ENCODE measurements at places on chromosomes 16 and 17. TPM values are rescaled to one million over a fixed set of nuclear protein-coding genes. Genes with fewer than 3 reads are reported as not detected.

GRCh38 chr16:4700380-4700996 is 7.1 kb downstream of the NUDT16L1 start:
- no peak for DNase-seq
- peaks cover 17% of the 10 kb centered on the region for H3K36me3 ChIP-seq
- H3K27me3 ChIP-seq = no peaks in the 10 kb centered on the region

- no peaks in the 10 kb centered on the region for H3K27me3 ChIP-seq
- H3K4me1 ChIP-seq = no peaks in the 10 kb centered on the region
- H3K36me3 ChIP-seq = peaks cover 7% of the 10 kb centered on the region
- no peak overlapping the region for H3K4me3 ChIP-seq
Observed at GRCh38 chr16:88014954-88015805, 63.9 kb downstream of the BANP start.

DNA sequence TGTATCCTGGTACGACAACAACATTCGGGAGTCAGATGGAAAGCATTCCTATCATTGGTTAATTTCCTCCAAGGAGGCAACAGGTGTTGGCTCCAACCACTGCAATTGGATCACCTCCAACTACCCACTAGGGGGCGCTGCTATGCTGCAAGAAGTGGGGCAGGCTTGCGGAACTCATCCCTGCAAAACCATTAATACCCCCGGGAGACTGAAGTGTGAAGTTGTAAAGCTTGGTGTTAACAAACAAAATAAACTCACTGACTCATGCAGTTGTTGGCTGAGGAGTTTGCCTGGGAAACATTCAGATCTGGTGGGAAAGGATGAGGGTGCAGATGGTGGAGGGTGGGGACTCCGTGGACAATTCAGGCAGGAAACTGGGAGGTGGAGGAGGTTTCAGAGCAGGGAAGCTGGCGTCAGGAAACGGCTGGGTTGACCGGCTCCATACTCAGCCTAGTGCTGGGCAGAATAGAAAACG is 84.9 kb downstream of the HS3ST2 start:
- no peak overlapping the region for H3K4me3 ChIP-seq
- no peak overlapping the region for H3K27ac ChIP-seq
- no peaks in the 10 kb centered on the region for H3K27me3 ChIP-seq
- no peaks in the 10 kb centered on the region for H3K4me1 ChIP-seq

GRCh38 chr17:309361-309888 is 43.2 kb downstream of the RPH3AL start:
- H3K36me3 ChIP-seq = no peaks in the 10 kb centered on the region
- no peak overlapping the region for H3K4me3 ChIP-seq
- no peak overlapping the region for H3K27ac ChIP-seq
- DNase-seq = no peak
- no peaks in the 10 kb centered on the region for H3K27me3 ChIP-seq

DNA sequence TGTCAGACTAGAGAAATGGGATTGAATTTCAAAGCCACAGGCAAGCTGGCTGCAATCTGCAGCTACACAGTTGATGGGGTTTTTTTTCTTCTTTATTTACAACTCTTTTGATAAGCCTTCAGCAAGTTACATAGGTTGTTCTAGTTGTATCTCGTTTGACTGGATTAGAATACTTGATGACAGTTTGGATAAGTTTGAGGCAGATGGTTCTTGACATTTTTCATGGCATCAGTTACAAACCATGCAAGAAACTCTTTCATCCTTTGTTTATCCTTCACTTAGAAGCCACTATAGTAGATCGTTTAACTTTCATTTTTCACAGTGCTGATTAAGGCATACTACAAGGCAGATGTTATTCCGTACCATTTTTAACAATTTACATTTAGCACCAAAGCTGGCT is 238.9 kb downstream of the TOX3 start:
- no peak overlapping the region for H3K27ac ChIP-seq
- H3K4me1 ChIP-seq = no peaks in the 10 kb centered on the region
- H3K36me3 ChIP-seq = no peaks in the 10 kb centered on the region
- DNase-seq = no peak

DNA sequence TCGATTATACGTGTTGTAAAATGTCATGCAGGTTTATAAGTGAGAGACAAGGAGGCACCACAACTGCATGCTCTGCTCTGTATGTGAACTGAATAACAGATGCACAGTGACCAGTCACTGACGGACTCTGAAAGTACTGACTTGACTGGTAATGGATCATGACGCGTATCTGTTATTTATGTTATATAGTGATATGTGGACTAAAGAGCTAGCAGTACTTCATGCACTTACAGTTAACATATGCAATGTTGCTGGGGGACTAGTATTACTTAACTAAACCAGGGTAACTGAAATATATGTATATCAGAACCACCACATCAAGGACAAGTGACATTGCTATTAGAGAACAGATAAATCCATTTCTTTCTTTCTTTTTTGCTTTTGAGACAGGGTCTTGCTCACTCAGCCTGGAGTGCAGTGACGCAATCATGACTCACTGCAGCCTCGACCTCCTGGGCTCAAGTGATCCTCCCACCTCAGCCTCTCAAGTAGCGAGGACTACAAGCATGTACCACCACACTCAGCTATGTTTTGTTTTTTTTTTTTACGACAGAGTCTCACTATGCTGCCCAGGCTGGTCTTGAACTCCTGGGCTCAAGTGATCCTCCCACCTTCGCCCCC is 17.2 kb downstream of the COIL start:
- H3K4me1 ChIP-seq = no peaks in the 10 kb centered on the region
- DNase-seq = no peak
- no peak overlapping the region for H3K4me3 ChIP-seq
- no peak overlapping the region for H3K27ac ChIP-seq

GRCh38 chr16:1057252-1057932 is 15.2 kb upstream of the SSTR5 start:
- no peaks in the 10 kb centered on the region for H3K36me3 ChIP-seq
- no peak overlapping the region for H3K4me3 ChIP-seq
- DNase-seq = peak; percentile 61
- no peaks in the 10 kb centered on the region for H3K4me1 ChIP-seq

GRCh38 chr16:35221482-35222185 is 1762.2 kb downstream of the TP53TG3F start:
- H3K36me3 ChIP-seq = no peaks in the 10 kb centered on the region
- H3K4me3 ChIP-seq = no peak overlapping the region
- H3K4me1 ChIP-seq = no peaks in the 10 kb centered on the region
- no peaks in the 10 kb centered on the region for H3K27me3 ChIP-seq
- no peak for DNase-seq
- no peak overlapping the region for H3K27ac ChIP-seq

GRCh38 chr17:14398766-14399165 is 97.9 kb downstream of the HS3ST3B1 start:
- no peak overlapping the region for H3K27ac ChIP-seq
- no peaks in the 10 kb centered on the region for H3K36me3 ChIP-seq
- no peak overlapping the region for H3K4me3 ChIP-seq
- H3K27me3 ChIP-seq = no peaks in the 10 kb centered on the region
- no peak for DNase-seq

DNA sequence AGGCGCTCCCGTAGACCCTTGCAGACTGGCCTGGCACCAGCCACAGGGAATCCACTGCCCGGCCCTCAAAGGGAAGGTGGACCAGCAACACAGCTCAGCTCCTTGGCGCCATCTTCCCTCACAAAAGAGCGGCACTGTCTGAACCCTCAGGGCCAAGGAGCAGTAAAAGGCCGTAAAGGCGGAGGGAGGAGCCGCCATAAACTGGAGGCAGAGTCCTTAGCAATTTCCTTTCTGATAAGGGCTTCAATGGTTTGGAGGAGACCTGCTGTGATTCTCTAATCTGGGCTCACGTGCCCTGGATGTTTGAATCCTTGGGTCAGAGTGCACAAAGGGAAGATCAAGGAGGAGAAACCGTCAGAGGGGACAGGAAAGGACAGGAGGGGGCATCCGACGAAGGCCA is 15.5 kb upstream of the AXIN2 start:
- no peak for DNase-seq
- no peak overlapping the region for H3K27ac ChIP-seq
- H3K4me1 ChIP-seq = no peaks in the 10 kb centered on the region
- no peaks in the 10 kb centered on the region for H3K27me3 ChIP-seq
- H3K4me3 ChIP-seq = no peak overlapping the region

DNA sequence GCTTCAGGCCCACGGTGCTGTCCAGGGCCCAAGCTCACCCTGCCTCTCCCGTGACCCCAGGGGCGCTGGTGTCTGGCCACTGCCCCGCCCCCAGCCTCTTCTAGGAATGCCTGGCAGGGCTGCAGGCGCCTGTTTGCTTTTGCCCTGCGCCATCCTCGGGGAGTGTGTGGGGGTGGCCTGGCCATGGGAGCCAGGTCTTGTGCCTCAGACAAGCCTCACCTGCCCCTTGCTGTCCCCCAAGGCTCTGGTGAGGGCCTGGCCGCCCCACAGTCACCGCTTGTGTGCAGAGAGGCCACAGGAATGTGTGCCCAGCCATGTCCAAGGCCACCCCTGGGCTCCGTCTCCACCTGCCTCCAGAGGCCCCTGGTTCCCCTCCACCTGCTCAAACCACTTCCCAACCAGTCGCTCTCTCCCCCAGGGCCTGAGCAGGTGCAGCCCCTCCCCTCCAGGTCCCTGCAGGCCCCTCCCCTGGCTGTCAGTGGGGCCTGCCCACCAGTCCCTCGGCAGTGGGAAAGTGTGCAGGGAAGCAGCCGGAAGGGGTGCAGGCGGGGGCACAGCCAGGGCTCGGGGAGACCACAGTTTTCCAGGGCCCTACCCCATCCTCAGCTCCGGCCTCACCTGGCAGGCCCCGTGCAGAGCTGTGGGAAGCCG is 841 bp upstream of the IGFALS start:
- H3K36me3 ChIP-seq = no peaks in the 10 kb centered on the region
- no peak overlapping the region for H3K4me3 ChIP-seq
- no peaks in the 10 kb centered on the region for H3K27me3 ChIP-seq

GRCh38 chr17:28907709-28908475 is 5.0 kb upstream of the DHRS13 start:
- H3K4me1 ChIP-seq = no peaks in the 10 kb centered on the region
- H3K36me3 ChIP-seq = peaks cover 35% of the 10 kb centered on the region
- no peak overlapping the region for H3K27ac ChIP-seq
- no peak for DNase-seq

- H3K4me3 ChIP-seq = peak overlapping the region; percentile 97
- no peaks in the 10 kb centered on the region for H3K36me3 ChIP-seq
- no peaks in the 10 kb centered on the region for H3K27me3 ChIP-seq
- peaks cover 22% of the 10 kb centered on the region for H3K4me1 ChIP-seq
- H3K27ac ChIP-seq = peak overlapping the region; percentile 70
Observed at GRCh38 chr17:2712300-2713043, 908 bp upstream of the CLUH start.

DNA sequence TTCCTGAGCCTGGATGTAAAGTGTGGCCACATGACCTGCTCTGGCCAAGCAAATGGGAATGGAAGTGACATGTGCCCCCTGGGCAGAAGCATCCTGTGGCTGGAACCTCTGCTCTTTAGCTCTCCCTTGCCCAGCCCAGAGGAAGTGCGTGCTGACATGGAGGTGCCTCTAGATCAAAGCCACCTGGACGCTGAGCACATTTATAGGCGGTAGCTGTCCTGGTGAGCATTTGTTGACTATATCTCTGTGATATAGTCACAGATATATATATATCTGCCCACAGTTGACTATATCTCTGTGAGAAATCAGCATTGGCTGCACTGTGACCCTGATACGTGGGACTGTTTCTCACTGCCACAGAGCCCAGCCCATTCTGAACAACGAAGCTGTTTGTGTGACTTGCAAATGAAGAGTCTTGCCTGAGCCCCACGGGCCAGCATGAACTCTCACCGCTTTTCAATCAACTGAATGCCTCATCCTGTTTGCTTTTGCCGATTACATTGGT is 118.8 kb downstream of the C16orf95 start:
- DNase-seq = no peak
- no peaks in the 10 kb centered on the region for H3K4me1 ChIP-seq
- no peak overlapping the region for H3K4me3 ChIP-seq
- no peaks in the 10 kb centered on the region for H3K27me3 ChIP-seq
- no peaks in the 10 kb centered on the region for H3K36me3 ChIP-seq
- H3K27ac ChIP-seq = no peak overlapping the region

DNA sequence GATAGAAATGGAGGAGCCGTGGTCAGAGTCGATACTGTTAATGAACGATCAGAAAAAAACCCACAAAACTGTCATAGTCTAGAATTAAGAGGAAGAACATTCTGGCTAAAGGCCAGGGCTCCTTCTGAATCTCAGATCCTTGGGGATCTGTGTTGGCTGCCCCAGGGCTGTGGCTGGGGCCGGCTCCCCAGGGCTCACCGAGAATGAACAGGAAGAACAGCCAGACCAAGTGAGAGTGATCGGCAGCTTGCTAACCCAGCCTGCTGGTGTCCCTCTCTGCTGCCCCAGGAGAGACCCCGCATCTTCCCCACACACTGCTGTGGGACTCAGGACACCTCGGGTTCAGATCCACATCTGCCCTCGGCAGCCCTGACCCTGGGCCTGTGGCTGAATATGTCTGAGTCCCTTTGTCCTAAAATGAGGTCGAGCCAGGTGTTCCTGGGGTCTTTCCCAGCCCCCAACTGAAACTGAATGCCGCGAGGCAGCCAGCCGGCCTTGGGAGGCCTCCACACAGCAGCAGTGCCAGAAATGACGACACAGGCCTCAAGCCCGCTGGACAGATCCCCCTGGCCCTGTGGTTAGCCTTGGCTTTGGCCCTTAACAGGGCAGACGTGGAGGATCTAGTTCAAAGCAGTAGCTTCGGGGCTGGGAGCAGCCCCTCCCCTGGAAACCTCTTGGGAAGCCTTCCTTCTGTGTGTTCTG is 23.9 kb upstream of the CLEC18A start:
- no peak overlapping the region for H3K27ac ChIP-seq
- no peaks in the 10 kb centered on the region for H3K27me3 ChIP-seq
- H3K36me3 ChIP-seq = peaks cover 8% of the 10 kb centered on the region
- no peaks in the 10 kb centered on the region for H3K4me1 ChIP-seq
- no peak overlapping the region for H3K4me3 ChIP-seq
- no peak for DNase-seq

GRCh38 chr16:67235816-67236562 is 9.1 kb downstream of the TMEM208 start:
- peaks cover 72% of the 10 kb centered on the region for H3K36me3 ChIP-seq
- H3K4me3 ChIP-seq = no peak overlapping the region
- H3K4me1 ChIP-seq = peaks cover 5% of the 10 kb centered on the region
- no peak overlapping the region for H3K27ac ChIP-seq
- H3K27me3 ChIP-seq = no peaks in the 10 kb centered on the region

- H3K4me3 ChIP-seq = no peak overlapping the region
- H3K27me3 ChIP-seq = no peaks in the 10 kb centered on the region
- no peak for DNase-seq
Observed at GRCh38 chr17:6868582-6868981, 37.1 kb upstream of the TEKT1 start.

VTN gene
- not detected for total RNA-seq

IGFBP4 gene
- total RNA-seq = 1.5 TPM

DPEP3 gene
- 1.6 TPM for total RNA-seq

DOC2A gene
- total RNA-seq = 0.15 TPM

BCL6B gene
- total RNA-seq = not detected

C17orf78 gene
- not detected for total RNA-seq
